AG08396 (cell line): ENCODE measurements at places on chromosomes 12 and 14.

- DNase-seq, result no peak
Observed at GRCh38 chr14:24847568-24848095, 202.3 kb downstream of the STXBP6 start.

DNA sequence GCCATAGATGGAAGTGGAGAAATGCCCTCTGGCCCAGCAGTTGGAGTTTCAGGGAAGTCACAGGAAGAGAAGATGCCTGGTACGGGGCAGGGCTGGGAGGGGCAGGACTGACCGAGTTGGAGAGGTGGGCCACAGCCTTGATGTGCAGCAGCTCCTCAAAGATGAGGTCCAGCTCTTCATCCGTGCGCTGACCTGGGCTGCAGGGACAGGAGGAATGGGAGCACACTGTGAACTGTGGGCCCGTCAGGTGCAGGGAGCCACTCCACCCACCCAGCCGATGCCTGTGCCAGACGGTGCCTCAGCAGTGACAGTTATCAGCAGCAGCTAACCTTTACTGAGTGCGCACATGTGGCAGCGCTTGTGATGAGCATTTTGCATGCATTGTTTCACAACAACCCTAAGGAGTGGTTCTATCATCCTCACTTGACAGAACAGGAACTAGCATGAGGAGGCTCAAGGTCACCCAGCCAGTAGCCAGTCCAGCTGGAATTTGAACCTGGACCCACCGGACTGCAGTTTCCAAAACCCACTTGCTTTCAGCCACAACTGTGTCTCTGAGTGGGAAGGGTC, 8.4 kb downstream of the RAPGEF3 start:
- no peak for DNase-seq

GRCh38 chr14:68011406-68012028, 191.9 kb downstream of the RAD51B start:
- no peak for DNase-seq

- no peak for DNase-seq
Observed at GRCh38 chr14:83314764-83315163, 1781.1 kb upstream of the SEL1L start.

DNA sequence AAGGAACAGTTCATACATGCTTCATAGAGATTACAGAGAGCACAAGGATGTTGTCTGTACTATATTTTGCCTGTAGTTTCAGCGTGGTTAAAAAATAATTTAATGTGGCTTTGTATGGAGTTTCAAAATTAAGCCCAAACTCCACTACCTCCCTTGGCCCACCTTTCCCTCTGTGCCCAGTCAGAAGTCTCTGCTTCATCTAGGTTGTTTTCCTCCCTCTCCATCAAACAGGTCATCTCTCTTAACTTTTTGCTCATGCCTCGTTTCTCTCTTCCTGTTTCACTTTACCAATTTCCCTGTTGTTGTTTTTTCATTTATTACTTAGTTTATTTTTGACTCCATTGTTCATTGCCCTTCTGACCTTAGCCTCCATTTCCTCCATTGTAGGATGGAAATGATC, 94.9 kb upstream of the NEDD1 start:
- DNase-seq, result no peak

DNA sequence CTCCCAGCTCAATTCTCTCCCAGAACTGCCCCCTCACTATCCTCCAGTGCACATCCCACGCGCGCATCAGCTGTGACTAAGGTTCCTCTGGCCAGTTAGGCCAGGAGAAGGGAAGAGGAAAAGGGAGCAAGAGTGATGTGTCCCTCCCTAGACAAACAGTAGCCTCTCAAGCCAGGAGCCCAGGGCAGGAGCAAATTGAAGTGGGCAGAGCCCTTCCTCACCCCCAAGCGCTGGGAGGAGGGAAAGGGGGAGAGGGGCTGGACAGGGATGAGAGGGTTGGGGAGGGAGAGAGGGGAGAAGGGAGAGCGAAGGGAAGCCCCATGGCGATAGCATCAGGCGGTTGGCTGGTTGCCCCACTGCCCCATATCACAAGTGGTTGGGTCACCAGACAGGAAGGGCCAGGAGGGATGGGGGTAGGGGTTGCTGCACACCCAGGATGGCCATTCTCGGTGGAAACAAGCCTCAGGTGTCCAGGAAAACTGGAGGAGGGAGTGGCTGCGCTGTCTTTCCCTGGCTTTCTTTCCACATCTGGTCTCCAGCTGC, 1.1 kb downstream of the CD63 start:
- DNase-seq, result no peak

- DNase-seq, result no peak
Observed at GRCh38 chr14:96351986-96352385, 11.2 kb downstream of the ATG2B start.

DNA sequence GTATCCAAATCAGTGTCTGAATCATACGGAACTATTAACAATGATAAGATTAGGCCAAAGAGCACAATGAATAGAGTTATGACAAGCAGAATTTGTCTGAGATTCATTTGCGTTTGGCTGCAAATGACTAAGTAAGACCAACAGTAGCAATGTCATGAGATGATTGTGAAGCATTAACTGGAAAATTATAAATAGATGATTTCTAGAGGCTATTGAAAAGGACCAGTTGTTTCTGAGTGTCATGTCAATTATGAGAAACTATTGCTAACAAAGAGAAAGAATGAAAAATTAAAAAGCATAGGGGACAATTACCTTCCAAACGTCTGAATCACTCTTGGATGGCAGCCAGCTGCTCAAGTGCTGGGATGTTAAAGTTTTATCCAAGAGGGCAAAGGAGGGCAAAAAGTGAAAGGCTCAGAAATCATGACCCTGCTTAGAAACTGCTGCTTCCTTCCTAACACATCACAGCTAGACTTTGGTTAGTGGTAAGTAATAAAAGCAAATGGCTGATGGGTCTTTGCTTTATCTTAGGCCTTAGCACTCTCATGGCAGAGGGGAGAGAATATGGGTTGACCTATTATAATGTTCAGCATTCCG, 89.0 kb downstream of the AKAP6 start:
- DNase-seq, result no peak

- no peak for DNase-seq
Observed at GRCh38 chr12:58172433-58173073, 231.2 kb downstream of the ATP23 start.

- DNase-seq, result no peak
Observed at GRCh38 chr12:92133795-92134637, 11.6 kb downstream of the BTG1 start.

GRCh38 chr12:42278128-42278510, 40.1 kb upstream of the YAF2 start:
- DNase-seq, result no peak

- no peak for DNase-seq
Observed at GRCh38 chr14:24699052-24699451, 65.1 kb upstream of the GZMB start.

- DNase-seq, result peak; percentile 55
Observed at GRCh38 chr12:96434107-96434506, 33.9 kb upstream of the CDK17 start.

- DNase-seq, result no peak
Observed at GRCh38 chr14:54669721-54670561, 103.0 kb downstream of the SAMD4A start.

- peak; percentile 38 for DNase-seq
Observed at GRCh38 chr12:93883436-93884154, 206.4 kb downstream of the CRADD start.

- DNase-seq, result peak; percentile 18
Observed at GRCh38 chr12:50720085-50720484, 43.8 kb upstream of the ATF1 start.

DNA sequence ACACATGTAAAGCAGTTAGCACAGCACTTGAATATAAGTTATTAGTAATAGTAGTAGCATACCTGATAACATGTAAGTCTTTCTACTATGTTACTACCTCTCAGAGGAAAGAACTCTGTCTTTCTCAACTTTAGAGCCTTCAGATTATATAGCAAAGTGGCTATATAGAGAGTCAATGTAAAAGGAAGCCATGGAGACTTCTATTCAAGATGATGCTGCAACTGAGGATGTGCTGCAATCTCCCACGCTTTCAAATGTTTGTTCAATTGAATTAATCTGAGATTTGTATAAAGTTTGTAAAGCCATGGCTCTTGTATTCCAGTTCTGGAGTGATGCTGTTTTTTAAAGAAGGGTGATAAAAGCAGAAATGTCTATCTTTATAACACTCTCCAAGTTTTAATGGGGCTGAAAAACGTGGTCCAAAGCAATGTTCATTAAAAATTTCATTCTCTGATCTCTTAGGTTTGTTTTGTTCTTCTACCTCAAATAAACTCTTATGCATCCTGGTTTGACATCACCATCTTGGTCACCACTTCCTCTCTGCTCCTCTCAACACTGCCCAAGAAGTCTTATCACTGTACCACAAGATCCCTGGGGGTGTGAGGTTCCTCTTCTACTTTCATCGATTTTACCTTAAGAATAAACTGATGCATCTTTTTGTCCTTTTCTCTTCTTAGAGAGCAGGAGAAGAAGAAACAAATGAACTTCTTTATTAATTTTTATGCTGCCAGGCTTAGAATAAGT, 40.6 kb downstream of the C12orf42 start:
- no peak for DNase-seq

DNA sequence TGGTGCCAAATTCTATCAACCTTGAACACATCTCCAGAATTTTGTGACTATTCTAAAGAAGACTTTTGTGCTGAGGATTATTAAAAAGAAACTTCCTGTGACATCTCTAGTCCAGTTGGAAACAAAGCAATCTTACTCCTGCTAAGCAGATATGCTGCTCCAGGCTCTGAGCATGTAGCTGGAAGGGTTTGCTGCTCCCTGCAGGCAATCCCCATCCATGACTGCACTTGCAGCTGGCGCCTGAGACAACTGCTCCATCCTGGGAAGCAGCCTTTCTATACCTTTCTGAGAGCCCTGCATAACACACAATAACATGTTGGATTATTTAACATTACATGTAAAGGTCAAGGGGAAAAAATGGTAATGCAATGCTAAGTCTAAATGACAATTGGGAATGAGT, 105.1 kb downstream of the NDUFA12 start:
- DNase-seq, result no peak

GRCh38 chr14:23357261-23357660, 4.6 kb upstream of the SLC22A17 start:
- DNase-seq, result no peak

- no peak for DNase-seq
Observed at GRCh38 chr12:109847142-109847735, 14.0 kb upstream of the TRPV4 start.

- DNase-seq, result no peak
Observed at GRCh38 chr14:81416194-81416952, 16.2 kb upstream of the STON2 start.

DNA sequence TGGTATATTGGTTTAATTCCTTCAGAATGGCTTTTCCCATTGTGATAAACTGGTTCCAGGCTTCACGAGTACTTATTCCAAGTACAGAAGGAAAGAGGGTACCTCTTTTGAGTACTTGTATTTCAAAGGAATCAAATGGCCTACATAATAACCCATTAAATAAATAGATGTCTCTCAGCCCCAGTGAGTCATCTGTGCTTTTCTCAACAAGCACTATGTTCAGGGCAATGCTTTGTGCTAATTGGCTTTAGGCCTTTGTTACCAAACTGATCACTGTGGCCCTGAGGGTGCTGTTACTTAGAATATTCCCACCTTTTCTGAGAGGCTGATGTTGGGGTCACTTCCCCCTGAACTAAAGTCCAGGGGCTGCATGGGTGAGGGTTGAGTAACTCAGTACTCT, 107.1 kb downstream of the LRRK2 start:
- DNase-seq, result no peak

- no peak for DNase-seq
Observed at GRCh38 chr14:33127531-33127930, 188.9 kb downstream of the NPAS3 start.
